ENCODE measurements at places on chromosomes 12 and 14. TPM values are rescaled to one million over a fixed set of nuclear protein-coding genes. Genes with fewer than 3 reads are reported as not detected.

The TAS2R43 gene
- 4.9 TPM for total RNA-seq

The LRRC9 gene
- total RNA-seq, result not detected

The CLEC4A gene
- total RNA-seq, result 0.52 TPM

The TSHR gene
- not detected for total RNA-seq

GRCh38 chr12:51005671-51006070 lies 20.5 kb downstream of the SLC11A2 start:
- DNase-seq, result no peak

- DNase-seq, result peak; percentile 81
These were observed 44.5 kb downstream of the PSMA6 start for GRCh38 chr14:35336494-35337268.

The PPFIA2 gene
- 0.52 TPM for total RNA-seq

The ZBTB1 gene
- 28.5 TPM for total RNA-seq

- DNase-seq, result no peak
These were observed 187.1 kb downstream of the TSPAN9 start for GRCh38 chr12:3263939-3264922.

The PIK3C2G gene
- total RNA-seq, result 2.9 TPM

The TAS2R10 gene
- total RNA-seq, result not detected

The MSI1 gene
- 0.66 TPM for total RNA-seq

- no peak for DNase-seq
These were observed 97.6 kb downstream of the EFCAB11 start for GRCh38 chr14:89856871-89857345.

The NXPH4 gene
- 2.9 TPM for total RNA-seq

DNA sequence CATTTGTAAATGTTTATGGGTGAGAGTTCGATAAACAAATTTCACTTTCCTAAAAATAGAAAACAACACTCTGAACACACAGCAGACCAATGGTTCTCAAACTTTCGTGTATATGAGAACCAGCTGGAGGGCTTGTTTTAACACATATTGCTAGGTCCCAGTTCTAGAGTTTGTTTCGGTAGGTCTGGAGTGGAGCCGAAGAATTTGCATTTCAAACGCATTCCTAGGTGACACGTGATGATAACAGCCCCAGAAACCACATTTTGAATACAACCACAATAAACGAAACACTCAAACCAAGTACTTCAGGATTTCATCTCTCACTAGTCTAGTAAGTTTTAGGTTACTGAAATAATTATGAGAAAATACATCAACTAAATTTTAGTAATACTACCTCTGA lies 17.1 kb downstream of the SEC23A start:
- DNase-seq, result no peak

GRCh38 chr14:50116181-50116956 lies at the start of gene VCPKMT:
TSS of gene VCPKMT (minus strand) at chr14:50116572. CDS start at chr14:50116552, 20 bp downstream.
- peak; percentile 94 for DNase-seq

GRCh38 chr12:7090222-7090998 lies 1.8 kb downstream of the C1R start:
- DNase-seq, result no peak

GRCh38 chr14:90675399-90675798 lies 140.8 kb downstream of the TTC7B start:
- DNase-seq, result peak; percentile 42

GRCh38 chr12:109679501-109680263 lies 33.9 kb upstream of the FAM222A start:
- DNase-seq, result no peak

GRCh38 chr12:76836633-76837032 lies 42.2 kb downstream of the CSRP2 start:
- DNase-seq, result no peak
